ENCODE measurements at places on chromosomes 13 and 19.

DNA sequence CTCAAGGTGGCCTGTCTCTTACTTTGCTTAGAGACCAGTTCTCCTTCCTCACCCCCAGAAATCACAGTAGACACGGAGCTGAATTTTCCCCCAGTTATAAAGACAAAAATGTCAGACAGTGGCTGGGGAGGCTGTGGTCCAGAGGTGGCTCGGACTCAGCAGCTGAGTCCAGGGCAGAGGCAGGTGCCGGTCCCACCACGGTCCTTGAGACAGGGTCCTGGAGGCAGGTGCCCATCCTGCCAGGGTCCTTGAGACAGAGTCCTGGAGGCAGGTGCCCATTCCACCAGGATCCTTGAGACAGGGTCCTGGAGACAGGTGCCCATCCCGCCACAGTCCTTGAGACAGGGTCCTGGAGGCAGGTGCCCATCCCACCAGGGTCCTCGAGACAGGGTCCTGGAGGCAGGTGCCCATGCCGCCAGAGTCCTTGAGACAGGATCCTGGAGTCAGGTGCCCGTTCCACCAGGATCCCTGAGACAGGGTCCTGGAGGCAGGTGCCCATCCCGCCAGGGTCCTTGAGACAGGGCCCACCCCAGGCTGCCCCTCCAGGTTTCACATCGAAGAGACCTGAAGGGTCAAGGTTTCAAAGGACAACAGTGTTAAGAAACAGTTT is 23.1 kb downstream of the PEPD start:
- DNase-seq: no peak

DNA sequence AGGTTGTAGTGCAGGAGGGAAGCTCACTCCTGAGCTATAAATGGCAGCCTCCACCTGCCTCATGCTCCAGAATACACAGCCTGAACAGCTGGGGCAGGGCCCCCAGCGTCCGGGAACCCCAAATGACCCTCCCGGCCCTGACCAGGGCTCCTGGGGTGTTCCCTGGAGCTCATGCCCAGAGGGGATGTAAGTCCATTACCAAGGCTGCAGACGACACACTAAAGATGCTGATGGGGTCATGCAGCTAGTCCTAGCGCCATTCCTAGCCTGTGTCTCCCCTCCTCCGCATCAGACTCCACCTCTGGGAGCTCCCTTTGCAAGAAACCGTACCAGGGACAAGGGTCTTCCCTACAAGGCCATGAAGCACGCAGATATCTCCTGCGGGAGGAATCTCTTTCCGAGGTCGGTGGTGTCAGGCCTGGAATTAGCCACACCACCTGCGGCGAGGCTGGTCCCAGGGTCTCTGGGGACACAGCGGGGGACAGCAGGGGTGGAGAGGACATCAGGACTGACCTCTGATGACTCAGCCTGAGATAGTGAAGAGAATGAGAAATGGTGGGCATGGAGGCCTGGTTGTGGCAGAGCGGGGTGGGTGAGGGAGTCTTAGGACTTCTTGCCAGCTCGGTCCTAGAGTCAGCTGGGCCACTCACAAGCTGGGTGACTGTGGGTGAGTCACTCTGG is 11.9 kb upstream of the TPM4 start:
- no peak for DNase-seq

GRCh38 chr19:2628597-2628996 is 73.9 kb downstream of the GNG7 start:
- no peak for DNase-seq

- DNase-seq: no peak
Observed at GRCh38 chr13:48531416-48532255, 1.2 kb downstream of the RCBTB2 start.
